ENCODE measurements at places on chromosomes 1 and 21. TPM values are rescaled to one million over a fixed set of nuclear protein-coding genes. Genes with fewer than 3 reads are reported as not detected.

The TRIM62 gene
- 2.4 TPM for total RNA-seq

The RASAL2 gene
- 10.0 TPM for total RNA-seq

The PTGFRN gene
- 133 TPM for total RNA-seq

The C1orf115 gene
- 15.0 TPM for total RNA-seq

The ZNF683 gene
- not detected for total RNA-seq

The RABGGTB gene
- total RNA-seq = 61.5 TPM

The OPN3 gene
- total RNA-seq = 4.1 TPM
